Hematopoietic multipotent progenitor cell (in vitro differentiated cells): ENCODE measurements at places on chromosomes 4 and X. TPM values are rescaled to one million over a fixed set of nuclear protein-coding genes. Genes with fewer than 3 reads are reported as not detected.

GRCh38 chr4:35970366-35970960, 273.9 kb downstream of the ARAP2 start:
- no peak for DNase-seq

GRCh38 chr4:140903522-140904475, 147.6 kb upstream of the TBC1D9 start:
- no peak for DNase-seq

- peak; percentile 98 for DNase-seq
Observed at GRCh38 chr4:10671366-10671765, 13.2 kb downstream of the CLNK start.

GRCh38 chr4:137474711-137475301, 57.5 kb downstream of the PCDH18 start:
- DNase-seq: no peak

The SLC49A3 gene
- 5.9 TPM for total RNA-seq

The CLIC2 gene
- total RNA-seq: 11.3 TPM

The ITM2A gene
- total RNA-seq: 75.7 TPM
